Parietal lobe (tissue), 2 donors: ENCODE measurements at places on chromosomes 7 and 10. TPM values are rescaled to one million over a fixed set of nuclear protein-coding genes. Genes with fewer than 3 reads are reported as not detected.

Gene PLAC9
- 1.3 TPM for total RNA-seq

Gene SPDYE5
- not detected for total RNA-seq

Gene DRGX
- total RNA-seq, result not detected

Gene PNLIPRP2
- not detected for total RNA-seq

Gene CALML3
- not detected for total RNA-seq

Gene BICC1
- 4.7 TPM for total RNA-seq

Gene TLX1
- not detected for total RNA-seq

Gene FGL2
- total RNA-seq, result 0.63 TPM

Gene CAV2
- total RNA-seq, result 9.1 TPM

Gene PTN
- 140 TPM for total RNA-seq

Gene OR2A1
- not detected for total RNA-seq

Gene ADARB2
- 8.8 TPM for total RNA-seq

Gene DIP2C
- total RNA-seq, result 68.2 TPM

Gene GGCT
- 13.5 TPM for total RNA-seq

Gene GDF2
- not detected for total RNA-seq

Gene ARMC3
- 3.8 TPM for total RNA-seq

Gene ARID5B
- total RNA-seq, result 26.9 TPM

Gene RP9
- total RNA-seq, result 10.0 TPM

Gene ATP6V1F
- total RNA-seq, result 86.4 TPM

Gene OR9A2
- total RNA-seq, result 5.6 TPM

Gene TSPAN13
- 63.9 TPM for total RNA-seq

Gene TUBB8
- not detected for total RNA-seq

Gene OR2A42
- total RNA-seq, result under 0.01 TPM
